Kasumi-1 (cell line): ENCODE measurements at places on chromosomes 2 and 18.

GRCh38 chr2:43305012-43305411 lies 78.6 kb upstream of the ZFP36L2 start:
- DNase-seq = no peak

DNA sequence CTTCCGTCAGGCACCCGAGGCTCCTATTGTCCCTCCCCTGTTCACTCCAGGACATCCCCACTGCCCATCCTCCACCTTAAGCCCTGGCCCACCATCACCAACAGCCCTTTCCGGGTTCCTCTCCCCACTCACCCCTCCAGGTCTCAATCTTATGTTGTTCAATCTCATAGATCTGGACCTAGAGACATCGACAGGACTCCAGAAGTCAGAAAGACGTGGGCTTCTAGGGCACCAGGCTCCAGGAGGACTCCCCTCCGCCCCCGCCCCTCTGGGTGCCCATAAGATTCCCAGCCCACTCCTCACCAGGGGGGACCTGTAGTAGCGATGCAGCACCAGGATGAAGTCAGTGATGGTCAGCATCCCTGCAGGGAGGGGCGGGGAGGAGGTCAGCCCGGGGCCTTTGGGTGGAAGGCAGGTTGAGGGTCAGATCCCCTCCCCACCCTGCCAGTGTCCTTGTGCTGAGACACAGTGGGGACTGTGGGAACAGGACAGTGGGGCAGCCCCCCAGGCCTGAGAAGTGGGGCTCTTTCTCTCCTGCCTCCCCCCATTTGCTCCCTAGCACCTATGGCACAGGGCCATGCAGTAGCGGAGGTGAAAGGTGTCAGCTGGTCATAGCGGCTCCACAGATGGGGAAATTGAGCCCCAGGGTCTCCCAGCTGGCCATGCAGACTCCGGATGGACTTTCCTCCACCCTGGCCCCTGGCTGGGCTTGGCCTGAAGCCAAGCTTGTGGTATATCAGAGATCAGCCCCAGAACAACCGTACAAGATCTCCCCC lies 3.7 kb downstream of the PRKAG3 start:
- no peak for DNase-seq

DNA sequence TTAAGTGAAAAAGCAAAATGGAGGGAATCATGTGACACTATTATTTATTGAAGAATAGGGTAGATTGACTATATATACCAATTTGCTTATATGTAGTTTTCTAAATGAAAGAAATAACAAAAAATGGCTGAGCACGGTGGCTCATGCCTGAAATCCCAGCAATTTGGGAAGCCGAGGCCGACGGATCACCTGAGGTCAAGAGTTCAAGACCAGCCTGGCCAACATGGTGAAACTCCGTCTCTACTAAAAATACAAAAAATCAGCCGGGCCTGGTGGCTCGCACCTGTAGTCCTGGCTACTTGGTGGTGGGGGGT lies 59.3 kb upstream of the MYCN start:
- no peak for DNase-seq

DNA sequence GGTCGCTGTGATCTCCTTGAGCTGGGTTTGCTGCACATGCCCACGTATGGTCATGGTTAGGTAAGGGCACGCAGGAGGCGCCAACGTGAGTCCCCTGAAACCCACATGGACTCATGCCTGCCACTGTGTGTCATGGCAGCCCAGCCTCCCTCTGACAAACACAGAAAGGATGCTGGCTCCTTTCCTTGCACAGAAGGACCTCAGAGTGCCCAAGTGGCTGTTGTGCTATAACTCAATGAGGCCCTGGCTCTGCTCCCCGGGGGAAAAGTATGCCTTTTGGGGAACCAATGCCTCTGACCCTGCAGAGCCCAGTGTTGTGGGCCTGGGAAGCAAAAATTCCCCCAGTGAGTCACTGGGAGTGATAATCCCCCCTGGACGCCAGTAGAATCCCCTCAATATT lies 233.9 kb downstream of the VAPA start:
- DNase-seq = no peak

GRCh38 chr2:168565112-168565511 lies 109.0 kb downstream of the CERS6 start:
- no peak for DNase-seq

DNA sequence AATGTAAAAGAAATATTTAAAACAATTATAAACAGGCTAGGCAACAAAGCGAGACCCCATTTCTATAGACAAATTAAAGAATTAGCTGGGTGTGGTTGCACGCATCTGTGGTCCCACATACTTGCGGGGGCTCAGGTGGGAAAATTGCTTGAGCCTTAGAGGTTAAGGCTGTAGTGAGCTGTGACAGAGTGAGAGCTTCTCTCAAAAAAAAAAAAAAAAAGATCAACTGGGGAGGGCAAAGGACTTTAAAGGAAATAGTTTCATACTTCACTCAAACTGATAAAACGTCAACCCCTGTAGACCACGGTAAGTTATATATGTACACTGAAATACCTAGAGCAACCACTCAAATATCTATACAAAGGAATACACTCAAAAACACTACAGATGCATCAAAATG lies 37.5 kb downstream of the MGAT4A start:
- no peak for DNase-seq

- DNase-seq = peak; percentile 47
Measured at GRCh38 chr18:63192126-63192884, 127.3 kb downstream of the BCL2 start.

GRCh38 chr18:52136532-52136931 lies 203.5 kb upstream of the DCC start:
- no peak for DNase-seq

GRCh38 chr2:126907671-126908070 lies 9.0 kb downstream of the TEX51 start:
- DNase-seq = no peak

DNA sequence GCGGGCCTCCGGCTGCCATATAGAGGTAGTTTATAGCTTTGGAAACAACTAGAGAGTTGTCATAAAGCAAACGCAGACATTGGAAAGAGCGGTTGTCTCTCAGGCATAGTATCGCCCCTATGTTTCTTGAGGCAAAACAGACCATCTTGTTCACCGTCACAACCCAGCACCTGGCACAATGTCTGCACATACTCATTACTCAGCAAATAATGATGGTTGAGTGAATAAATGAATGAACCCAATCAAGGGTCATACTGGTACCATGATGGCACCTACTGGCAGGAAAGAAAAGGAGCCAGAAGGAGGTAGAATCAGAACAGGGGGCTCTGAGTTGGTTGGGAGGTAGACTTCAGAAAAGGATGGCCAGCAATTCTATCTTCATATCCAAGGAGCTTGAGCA lies 118.5 kb downstream of the ANTXR1 start:
- DNase-seq = no peak

DNA sequence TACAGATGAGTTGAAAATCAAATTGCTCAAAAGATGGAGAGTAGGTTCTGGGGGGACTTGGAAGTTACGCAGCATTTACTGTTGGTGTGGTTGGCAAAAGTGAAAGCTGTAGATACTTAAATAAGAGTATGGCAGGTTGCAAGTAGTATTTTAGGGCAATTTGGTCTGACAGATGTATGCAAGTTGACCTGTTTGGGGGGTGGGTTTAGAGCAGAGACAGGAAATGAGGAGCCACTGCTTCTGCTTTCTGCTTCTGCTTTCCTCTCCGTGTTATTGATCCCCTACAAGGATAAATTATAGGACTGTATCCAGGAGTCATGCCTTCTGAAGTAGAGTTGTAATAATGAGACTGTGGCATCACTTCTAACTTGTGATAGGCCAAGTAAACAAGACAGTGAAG lies 71.2 kb downstream of the EPAS1 start:
- peak; percentile 45 for DNase-seq

- no peak for DNase-seq
Measured at GRCh38 chr18:79603321-79604204, 76.0 kb upstream of the CTDP1 start.

- no peak for DNase-seq
Measured at GRCh38 chr2:120850551-120850950, 114.9 kb downstream of the GLI2 start.
